Stimulated activated CD4-positive, alpha-beta T cell treated with anti-CD3 and anti-CD28 coated beads, Interleukin-15, amount 100 ng/mL, for 1 hour (primary cell): ENCODE measurements at places on chromosomes 7 and 10.

- no peak for DNase-seq
Measured at GRCh38 chr7:35755711-35756110, 45.1 kb upstream of the SEPTIN7 start.

GRCh38 chr10:132729810-132730572, 56.0 kb downstream of the NKX6-2 start:
- no peak for DNase-seq

DNA sequence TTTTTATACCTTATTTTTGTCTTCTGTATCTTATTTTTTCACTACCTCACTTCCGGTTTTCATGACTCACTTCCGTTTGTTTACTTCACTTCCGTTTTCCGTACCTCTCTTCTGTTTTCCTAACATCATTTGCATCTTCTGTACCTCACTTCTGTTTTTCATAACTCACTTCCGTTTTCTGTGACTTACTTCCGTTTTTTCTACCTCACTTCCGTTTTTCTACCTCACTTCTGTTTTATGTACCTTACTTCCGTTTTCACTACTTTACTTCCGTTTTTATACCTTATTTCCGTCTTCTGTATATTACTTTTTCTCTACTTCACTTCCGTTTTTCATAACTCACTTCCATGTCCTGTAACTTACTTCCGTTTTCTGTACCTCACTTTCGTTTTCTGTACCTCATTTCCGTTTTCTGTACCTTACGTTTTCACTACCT, 492.5 kb upstream of the AKR1E2 start:
- DNase-seq: no peak

DNA sequence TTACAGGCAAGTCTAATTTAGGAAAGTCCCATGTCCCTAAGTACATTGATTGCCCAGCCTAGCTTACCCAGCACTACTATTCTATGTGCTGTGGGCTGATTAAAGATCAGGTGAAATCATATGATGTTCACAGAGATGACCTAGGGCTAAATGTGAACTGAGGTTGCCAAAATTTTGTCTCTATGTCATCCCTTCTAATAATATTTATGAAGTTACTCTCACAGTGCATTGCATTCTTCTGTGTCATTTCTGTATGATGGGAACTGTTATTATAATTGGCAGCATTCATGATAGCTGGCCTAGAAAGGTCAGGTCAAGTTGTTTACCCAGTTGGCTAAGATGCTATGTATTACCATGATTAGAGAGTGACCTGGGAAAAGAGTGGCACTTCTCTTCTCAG, 2.8 kb upstream of the PDK4 start:
- DNase-seq: no peak
